Stimulated activated CD8-positive, alpha-beta memory T cell treated with anti-CD3 and anti-CD28 coated beads, Interleukin-7, amount 100 ng/mL, for 1 hour (primary cell): ENCODE measurements at places on chromosomes 13 and 19.

- DNase-seq, result no peak
Observed at GRCh38 chr19:51531349-51532315, at the start of gene SIGLEC6. Gene SIGLEC6 (minus strand): TSS chr19:51531670. CDS start chr19:51531648, 22 bp downstream.

GRCh38 chr19:33804021-33804799 lies 7.5 kb downstream of the KCTD15 start:
- DNase-seq, result no peak

- DNase-seq, result no peak
Observed at GRCh38 chr13:92251671-92252210, 853.3 kb downstream of the GPC5 start.

DNA sequence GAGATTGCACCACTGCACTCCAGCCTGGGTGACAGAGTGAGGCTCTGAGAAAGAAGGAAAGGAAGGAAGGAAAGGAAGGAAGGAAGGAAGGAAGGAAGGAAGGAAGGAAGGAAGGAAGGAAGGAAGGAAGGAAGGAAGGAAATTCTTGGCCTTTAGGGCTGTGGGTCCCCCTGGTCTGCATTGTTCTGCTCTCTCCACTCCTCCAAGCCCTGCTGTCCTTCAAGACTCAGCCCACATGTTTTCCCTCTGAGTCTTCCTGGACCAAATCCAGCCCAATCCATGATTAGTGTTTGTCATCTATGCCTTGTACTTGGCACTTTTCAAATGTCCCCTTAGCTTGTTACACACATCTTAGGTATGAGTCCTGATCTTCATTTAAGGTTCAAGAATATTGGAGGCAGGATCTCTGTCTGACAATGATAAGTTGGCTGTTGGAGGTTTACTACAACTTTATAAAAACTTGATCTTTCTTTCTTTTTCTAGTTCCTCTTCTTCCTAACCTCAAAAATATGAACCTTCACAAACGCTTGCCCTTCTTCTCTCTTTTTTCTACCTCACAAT lies 48.8 kb upstream of the INTS6 start:
- no peak for DNase-seq

GRCh38 chr13:79440958-79441528 lies 35.0 kb upstream of the RBM26 start:
- DNase-seq, result no peak

DNA sequence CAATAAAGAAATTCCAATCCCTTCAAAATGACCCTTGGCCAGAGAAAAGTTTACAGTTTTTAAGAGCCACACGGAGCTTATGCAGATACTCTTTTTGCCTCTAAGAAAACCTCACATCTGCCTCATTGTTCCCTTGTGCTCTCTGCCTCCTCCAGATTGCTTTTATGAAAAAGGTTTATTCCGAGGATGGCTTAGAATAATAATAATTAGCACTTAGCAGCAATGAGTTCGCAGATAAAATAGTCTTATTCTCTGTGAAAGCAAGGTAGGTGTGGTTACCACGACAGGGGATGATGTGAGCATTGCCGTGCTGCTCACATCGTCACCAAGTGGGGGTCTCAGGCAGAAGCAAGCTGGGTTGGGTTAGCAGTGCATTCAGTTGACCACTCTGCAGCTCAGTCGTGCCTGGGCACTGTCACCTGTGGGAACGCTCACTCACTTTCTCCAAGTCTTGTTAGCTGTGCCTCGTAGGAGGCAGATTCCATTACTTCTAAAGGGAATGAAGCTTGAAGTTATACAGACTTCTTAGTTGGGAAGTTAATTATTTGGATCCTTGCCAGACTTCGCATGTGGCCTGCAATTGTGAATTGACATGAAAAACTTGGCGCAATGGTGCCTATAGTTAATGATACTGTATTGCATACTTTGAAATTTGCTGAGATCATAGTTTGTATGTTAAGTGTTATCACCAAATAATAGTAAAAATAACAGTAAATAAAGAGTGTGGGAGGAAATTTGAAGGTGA lies 157.2 kb downstream of the MYO16 start:
- no peak for DNase-seq

GRCh38 chr19:11423164-11423790 lies 4.2 kb upstream of the RGL3 start:
- no peak for DNase-seq

DNA sequence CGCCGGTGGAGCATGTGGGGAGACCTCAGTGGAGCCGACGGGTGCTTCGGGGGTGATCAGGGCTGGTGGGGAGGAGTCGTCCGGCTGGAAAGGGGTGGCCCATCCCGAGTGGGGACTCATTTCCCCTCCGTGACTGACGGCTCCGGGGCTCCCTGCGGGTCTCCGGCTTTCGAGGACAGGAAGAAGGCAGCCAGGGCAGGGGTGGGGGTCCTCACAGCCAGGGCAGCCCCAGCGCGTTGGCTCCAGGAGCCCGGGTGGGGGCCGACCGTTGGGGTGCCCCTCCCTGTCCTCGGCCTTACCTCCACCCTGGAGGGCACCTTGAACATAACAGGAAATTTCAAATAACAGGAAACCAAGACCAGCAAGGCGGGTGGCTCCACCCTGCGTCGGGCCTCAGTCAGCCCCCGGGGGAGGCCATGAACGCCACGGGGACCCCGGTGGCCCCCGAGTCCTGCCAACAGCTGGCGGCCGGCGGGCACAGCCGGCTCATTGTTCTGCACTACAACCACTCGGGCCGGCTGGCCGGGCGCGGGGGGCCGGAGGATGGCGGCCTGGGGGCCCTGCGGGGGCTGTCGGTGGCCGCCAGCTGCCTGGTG lies at the start of gene S1PR4:
TSS of gene S1PR4 (plus strand) at position 393 of the 596 bp plus-strand sequence. CDS start at position 417, 24 bp downstream.
- DNase-seq, result peak; percentile 50

GRCh38 chr19:44876930-44877535 lies 14.0 kb upstream of the TOMM40 start:
- DNase-seq, result no peak

DNA sequence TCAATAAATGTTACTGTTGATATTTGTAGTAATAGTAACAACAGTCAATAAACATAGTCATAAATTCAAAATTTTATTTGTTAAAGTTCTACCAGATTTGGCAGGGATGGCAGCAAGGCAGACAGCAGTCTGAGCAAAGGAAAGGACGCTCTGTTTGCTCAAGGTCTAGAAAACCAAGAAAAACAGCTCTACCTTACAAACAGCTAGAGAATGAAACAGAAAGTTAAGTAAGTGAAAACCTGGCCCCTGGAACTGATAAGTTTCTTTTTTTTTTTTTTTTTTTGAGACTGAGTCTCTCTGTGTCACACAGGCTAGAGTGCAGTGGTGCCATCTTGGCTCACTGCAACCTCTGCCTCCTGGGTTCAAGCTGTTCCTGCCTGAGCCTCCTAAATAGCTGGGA lies 27.9 kb downstream of the ENOX1 start:
- no peak for DNase-seq

DNA sequence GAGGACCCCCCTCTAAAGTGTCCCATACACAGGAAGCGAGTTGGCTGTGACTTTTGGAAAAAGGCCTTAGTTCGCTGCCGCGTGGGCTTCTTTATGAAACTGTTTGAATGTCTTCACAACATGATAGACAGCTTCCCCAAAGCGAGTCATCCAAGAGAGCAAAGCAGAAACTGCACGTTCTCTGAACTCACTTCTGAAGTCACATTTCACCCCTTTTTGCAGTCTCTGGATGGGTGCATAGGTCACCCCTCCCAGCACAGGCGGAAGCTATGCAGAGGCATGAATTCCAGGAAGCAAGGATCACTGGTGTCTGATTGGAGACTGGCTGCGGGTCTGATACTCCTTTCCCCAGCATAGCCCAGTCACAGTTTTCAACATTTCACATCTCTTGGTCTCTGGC lies 10.6 kb downstream of the GPI start:
- no peak for DNase-seq

GRCh38 chr19:39207293-39207836 lies 3.3 kb upstream of the SYCN start:
- DNase-seq, result no peak

- DNase-seq, result peak; percentile 51
Observed at GRCh38 chr19:41541990-41542584, 33.9 kb upstream of the CEACAM21 start.

DNA sequence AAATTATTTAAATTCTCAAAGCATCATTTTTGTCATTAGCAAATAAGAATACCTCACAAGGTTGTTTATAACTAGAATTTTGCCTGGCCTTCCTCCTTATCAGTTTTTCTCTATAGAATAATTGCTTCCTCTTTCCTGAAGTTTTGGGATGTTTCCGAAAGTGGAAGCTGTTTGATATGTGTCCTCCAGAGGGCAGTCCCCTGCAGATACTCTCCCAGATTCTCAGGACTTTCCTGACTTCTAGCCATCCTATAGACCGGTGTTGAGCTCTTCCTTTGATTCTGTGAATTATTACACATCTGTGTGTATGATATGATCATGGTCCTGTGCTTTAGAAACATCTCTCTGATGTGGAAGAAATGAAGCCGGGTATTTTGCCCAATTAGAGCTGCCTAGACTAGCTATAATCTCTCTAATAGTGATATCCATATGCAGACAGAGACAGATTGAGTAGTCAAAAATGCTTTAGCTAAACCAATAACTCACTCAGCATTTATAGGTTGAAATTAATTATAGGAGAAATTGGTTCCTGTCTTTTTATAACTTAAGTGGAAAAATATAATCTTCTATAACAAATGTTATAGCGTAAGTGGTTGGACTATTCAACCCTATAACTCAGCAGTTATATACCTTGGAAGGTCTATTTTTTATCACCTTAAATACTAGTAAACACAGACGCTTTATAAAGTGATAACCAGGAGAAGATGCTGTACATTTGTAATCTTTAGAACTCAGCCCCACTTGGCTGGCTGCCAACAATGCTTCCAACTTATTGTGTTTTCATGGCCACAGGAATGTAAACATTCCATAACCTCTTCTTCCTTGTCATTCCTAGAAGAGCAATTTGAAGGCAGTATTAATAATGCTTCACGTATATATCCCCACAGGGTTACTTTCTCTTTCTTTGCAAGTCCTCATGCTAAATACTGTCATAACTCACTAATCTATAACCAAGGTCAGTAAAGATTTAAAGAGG lies 201.0 kb upstream of the RXFP2 start:
- no peak for DNase-seq
